ENCODE measurements at places on chromosomes 1 and 21.

- peak; percentile 39 for DNase-seq
Observed at GRCh38 chr1:213986020-213986924, 1.5 kb upstream of the PROX1 start.

DNA sequence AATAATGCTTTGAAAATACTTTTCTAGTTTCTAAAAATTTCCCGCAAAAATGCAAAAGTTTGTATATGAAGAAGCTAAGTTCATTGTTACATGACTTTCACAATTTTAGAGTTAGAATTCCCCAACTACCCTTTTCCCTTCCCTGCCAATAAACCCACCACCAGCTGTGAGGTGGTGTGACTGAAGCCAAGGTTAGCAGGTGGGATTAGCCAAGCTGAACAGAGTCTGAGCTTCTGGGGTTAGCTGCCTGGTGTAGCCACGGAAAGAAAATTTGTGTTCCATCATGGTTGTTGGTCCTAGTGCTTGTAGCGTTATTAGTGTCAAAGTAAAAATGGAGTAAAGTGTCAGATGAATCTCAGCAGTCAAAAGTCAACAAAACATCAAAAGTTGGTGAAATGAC lies 110.9 kb downstream of the ASTN1 start:
- no peak for DNase-seq

- DNase-seq = peak; percentile 97
Observed at GRCh38 chr1:56202796-56203492, 376.4 kb downstream of the PLPP3 start.

DNA sequence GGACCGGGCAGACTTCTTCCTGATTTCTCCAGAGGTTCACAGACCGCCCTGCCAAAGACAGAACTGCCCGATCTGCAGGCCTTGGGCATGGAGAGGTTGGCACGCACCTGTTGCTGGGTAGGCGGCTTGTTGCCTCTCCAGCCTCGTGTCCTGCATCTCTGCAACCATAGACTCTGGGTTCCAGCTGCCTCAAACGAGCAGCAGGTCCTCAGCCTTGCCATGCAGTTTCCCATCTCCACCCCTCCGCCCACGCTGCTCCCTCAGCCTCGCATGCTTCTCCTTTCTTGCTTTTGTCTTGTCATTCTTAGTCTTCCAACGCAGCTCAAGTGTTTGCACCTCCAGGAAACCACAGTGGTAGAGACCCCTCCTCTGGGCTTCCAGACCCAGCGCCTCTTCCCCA lies 126.2 kb downstream of the LACTBL1 start:
- DNase-seq = no peak

DNA sequence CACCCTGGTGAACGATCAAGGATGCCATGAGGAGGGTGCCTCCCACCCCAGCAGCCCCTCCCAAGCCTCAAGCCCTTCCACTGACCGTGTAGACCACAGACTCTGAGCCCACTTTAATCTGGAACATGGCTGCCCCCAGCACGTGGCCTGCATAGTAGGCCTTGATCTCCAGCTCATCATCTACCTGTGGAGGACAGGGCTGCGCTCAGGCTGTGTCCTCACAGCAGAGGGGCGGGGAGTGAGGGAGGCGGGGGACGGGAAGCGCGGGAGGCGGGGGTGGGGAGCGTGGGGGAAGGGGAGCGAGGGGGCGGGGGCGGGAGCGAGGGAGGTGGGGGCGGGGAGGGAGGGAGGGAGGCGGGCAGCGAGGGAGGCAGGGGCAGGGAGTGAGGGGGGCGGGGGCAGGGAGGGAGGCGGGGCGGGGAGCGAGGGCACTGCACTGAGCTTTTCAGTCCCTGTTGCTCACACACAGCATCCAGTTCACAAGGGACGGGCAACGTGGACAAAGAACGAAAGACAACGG lies 7.1 kb downstream of the PUSL1 start:
- no peak for DNase-seq

- DNase-seq = peak; percentile 63
Observed at GRCh38 chr1:64337926-64338325, 132.0 kb upstream of the CACHD1 start.

DNA sequence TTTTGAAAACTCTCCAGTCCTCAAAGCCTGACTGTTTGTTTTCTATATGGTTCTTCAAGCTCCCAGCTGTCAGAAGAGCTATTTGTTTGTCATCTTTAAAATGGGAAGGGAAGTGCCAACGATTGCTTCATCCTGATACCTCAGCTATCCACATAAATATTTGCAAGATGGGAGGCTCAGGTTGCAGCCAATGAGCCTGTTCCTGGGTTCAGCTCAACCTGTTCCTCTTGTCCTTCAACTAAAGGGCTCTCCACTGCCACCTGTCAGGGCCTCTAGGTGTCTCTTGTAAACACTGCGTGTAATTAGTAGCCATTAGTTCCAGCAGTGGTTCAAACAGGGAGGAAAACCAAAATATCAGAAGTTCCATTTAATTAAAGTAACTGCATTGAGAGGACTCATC lies 445.1 kb downstream of the AJAP1 start:
- DNase-seq = no peak
